Cortex of kidney (tissue), 1 donor: ENCODE measurements at places on chromosomes 5 and 9.

GRCh38 chr9:18996211-18996610 lies 36.8 kb downstream of the SAXO1 start:
- DNase-seq: no peak

DNA sequence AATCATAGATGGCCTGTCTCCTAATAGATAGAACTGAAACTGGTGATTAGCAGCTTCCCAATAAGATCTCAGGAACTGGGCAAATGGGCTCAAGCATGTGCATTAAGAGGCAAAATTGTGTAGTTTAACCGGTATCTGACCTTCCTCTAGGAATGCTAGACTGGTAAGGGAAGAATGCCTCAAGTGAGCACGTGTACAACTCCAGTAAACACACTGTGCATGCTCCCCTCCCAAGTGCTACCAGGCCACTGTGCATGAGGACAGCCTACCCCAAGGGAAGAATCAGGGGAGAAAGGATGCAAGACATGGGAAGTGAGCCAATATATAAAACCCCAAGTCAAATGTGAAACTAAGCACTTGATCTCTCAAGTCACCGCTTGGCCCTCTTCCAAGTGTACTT lies 1157.4 kb upstream of the CDH18 start:
- DNase-seq: no peak

DNA sequence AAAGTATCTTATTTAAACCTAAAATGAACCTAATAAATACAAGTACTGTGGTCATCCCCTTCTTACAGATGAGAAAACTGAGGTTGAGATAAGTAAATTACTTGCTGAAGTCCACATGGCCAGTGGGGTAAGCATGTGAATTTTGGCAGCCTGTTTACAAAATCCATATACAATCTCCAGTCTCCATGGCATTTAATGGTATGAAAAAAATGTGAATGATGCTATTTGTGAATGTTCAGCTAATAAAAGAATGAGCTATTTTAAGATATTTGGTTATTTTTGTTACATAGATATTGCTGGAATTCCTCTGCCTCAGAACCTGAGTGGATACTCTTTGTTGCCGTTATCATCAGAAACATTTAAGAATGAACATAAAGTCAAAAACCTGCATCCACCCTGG lies 19.3 kb upstream of the GPR150 start:
- no peak for DNase-seq

GRCh38 chr9:84750152-84750865 lies 80.8 kb downstream of the NTRK2 start:
- DNase-seq: no peak

GRCh38 chr5:131081374-131081773 lies 83.7 kb downstream of the HINT1 start:
- DNase-seq: no peak
